ENCODE measurements at places on chromosomes 5 and 9. TPM values are rescaled to one million over a fixed set of nuclear protein-coding genes. Genes with fewer than 3 reads are reported as not detected.

Gene SLC25A2
- total RNA-seq: 0.43 TPM

Gene CDH12
- total RNA-seq: 0.28 TPM

Gene MXD3
- total RNA-seq: 9.8 TPM

Gene PCDHA1
- not detected for total RNA-seq

Gene MARVELD2
- total RNA-seq: 9.2 TPM

Gene RBM18
- 23.7 TPM for total RNA-seq

Gene COL5A1
- total RNA-seq: 30.8 TPM

Gene CARD6
- total RNA-seq: 2.0 TPM

Gene TAS2R1
- not detected for total RNA-seq

Gene IL13
- not detected for total RNA-seq

DNA sequence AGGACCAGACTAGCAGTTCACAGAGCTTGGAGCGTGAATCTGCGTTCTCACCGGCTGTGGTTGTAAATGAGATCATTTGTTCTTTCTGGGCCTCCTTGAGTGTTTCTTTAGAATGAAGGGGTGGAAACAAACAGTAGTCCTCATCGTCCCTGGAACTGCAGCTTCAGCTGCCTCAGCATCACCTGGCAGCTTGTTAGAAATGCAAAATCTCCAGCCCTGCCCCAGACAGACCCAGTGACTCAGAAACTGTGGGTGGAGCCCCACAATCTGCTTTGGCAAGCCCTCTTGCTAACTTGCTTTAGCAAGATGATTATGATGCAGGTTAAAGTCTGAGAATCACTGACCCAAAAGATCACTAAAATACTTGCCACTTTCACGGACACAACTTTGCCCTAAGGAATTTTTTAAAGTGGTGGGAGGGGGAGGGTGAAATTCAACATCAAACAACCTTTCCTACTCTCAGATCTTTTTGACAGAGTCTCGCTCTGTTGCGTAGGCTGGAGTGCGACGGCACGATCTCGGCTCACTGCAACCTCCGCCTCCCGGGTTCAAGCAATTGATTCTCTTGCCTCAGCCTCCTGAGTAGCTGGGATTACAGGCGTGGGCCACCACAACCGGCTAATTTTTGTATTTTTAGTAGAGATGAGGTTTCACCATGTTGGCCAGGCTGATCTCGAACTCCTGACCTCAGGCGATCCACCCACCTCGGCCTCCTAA, 86.0 kb downstream of the BRINP1 start:
- no peak overlapping the region for H3K4me3 ChIP-seq
- no peaks in the 10 kb centered on the region for H3K4me1 ChIP-seq
- H3K36me3 ChIP-seq: no peaks in the 10 kb centered on the region
- no peak overlapping the region for H3K27ac ChIP-seq
- no peak for DNase-seq

GRCh38 chr5:121671624-121672023, 180.1 kb upstream of the FTMT start:
- no peaks in the 10 kb centered on the region for H3K27me3 ChIP-seq
- H3K36me3 ChIP-seq: no peaks in the 10 kb centered on the region
- H3K4me1 ChIP-seq: no peaks in the 10 kb centered on the region
- no peak overlapping the region for H3K4me3 ChIP-seq
- no peak overlapping the region for H3K27ac ChIP-seq
- no peak for DNase-seq

DNA sequence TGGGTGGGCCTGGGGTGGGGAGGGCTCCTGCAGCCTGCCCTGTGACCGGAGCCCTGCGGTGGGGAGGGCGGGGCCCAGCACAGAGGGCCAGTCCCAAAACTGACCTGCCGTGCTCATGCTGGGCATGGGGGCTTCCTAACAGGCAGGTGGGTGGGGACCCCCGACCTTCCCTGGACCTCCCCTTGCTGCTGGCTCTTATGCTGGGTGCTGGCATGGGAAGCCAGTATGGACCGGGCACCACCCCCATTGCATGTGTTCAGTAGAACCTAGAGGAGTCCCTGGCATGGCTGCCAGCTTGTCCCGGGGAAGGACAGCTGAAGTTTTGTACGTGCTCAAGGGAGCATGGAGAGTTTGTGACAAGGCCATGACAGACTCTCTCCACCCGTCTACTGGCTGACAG, 37.1 kb downstream of the WNK2 start:
- DNase-seq: no peak
- no peaks in the 10 kb centered on the region for H3K27me3 ChIP-seq
- H3K27ac ChIP-seq: no peak overlapping the region

GRCh38 chr5:176778921-176779465, 31.4 kb upstream of the UNC5A start:
- DNase-seq: no peak
- no peaks in the 10 kb centered on the region for H3K27me3 ChIP-seq
- H3K27ac ChIP-seq: no peak overlapping the region

DNA sequence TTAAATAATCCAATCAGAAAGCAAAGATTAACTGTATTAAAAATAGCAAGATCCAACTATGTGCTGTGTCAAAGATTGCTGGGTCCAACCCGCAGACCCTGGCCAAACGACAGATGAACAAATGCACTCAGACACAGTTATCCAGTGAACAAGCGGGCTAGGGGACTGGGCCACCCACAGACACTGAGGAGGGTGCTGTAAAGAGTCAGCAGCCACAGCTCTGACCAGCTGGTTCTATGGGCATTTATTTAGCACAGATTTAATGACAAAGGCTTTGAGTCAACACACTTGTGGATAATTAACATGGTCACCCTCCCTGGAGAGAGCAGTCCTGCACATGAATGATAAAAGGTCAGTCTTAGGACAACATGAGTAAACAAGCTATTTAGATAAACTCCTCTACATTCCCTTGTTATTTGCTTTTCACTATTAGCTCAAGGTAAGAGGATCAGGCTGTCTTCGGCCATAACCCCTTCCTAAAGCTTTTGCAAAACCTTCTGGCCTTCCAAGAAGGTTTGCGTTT, 424.9 kb downstream of the HINT1 start:
- H3K4me1 ChIP-seq: no peaks in the 10 kb centered on the region
- no peaks in the 10 kb centered on the region for H3K36me3 ChIP-seq
- H3K4me3 ChIP-seq: no peak overlapping the region
- DNase-seq: no peak
- no peaks in the 10 kb centered on the region for H3K27me3 ChIP-seq
- no peak overlapping the region for H3K27ac ChIP-seq

DNA sequence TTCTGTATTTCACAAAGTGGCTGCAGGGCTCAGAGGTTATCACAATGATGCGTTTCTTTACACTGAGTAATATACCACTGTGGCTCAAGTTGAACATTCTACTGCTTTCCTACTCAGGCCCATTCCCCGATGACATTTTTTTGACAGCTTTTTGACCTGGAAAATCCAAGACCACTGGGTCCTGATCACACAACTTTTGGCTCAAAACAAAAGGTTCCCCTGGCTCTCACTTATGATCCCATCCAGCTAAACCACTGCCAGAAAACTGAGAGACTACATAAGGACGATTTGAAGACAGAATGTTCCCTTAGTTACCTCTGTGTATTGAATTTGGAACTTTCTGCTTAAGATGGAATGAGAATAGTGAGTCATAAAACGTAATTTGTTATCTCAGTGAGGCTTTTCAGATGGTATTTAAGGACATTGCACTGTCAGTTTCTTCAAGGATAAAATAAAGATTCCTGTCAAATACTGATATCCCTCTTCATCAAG, 78.0 kb upstream of the FBXL7 start:
- H3K27me3 ChIP-seq: no peaks in the 10 kb centered on the region
- H3K4me3 ChIP-seq: no peak overlapping the region
- H3K4me1 ChIP-seq: peaks cover 6% of the 10 kb centered on the region
- DNase-seq: no peak
- no peaks in the 10 kb centered on the region for H3K36me3 ChIP-seq

DNA sequence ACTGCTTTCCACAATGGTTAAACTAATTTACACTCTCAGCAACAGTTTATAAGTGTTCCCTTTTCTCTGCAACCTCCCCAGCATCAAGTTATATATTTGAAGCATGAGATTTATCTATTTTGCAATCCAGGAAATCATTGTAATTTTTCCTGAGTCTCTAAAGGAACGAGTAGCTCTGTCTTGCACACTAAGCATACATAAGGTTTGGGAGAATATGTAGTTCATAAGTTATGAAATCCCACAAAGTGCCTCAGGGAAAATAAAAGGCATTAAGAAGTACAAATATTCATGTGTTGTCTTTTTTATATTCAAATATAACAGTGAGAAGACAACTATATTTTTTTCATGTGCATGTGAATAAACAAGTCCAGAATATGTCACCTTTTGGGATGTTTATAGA, 377.1 kb upstream of the RORB start:
- no peaks in the 10 kb centered on the region for H3K36me3 ChIP-seq
- H3K27me3 ChIP-seq: no peaks in the 10 kb centered on the region
- no peaks in the 10 kb centered on the region for H3K4me1 ChIP-seq
- H3K27ac ChIP-seq: no peak overlapping the region
- no peak for DNase-seq
- no peak overlapping the region for H3K4me3 ChIP-seq

DNA sequence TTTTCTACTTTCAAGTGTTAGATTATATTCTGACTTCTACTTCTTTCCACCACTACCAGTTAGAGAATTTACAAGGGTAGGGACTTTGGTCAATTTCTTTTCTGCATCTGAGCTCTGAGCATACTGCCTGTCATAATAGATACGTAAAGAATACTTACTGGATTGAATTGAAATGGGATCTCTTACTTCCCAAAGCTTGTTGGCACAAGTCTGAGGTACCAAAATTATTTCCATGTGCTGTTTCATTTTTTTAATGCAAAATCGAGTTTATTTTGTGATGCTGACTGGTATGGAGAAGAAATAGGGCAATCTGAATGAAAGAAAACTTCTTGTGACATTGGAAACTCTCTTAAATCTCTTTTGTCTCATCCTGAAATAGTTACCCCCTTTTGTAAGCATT, 428.9 kb downstream of the SPATA31D1 start:
- DNase-seq: no peak
- no peaks in the 10 kb centered on the region for H3K4me1 ChIP-seq
- H3K27ac ChIP-seq: no peak overlapping the region
- no peaks in the 10 kb centered on the region for H3K36me3 ChIP-seq
- no peak overlapping the region for H3K4me3 ChIP-seq

- H3K4me1 ChIP-seq: no peaks in the 10 kb centered on the region
- H3K27me3 ChIP-seq: no peaks in the 10 kb centered on the region
- H3K36me3 ChIP-seq: no peaks in the 10 kb centered on the region
- DNase-seq: no peak
Measured at GRCh38 chr5:149211566-149211965, 60.1 kb upstream of the AFAP1L1 start.

GRCh38 chr5:143613329-143613728, 198.6 kb upstream of the HMHB1 start:
- H3K27ac ChIP-seq: no peak overlapping the region
- no peak overlapping the region for H3K4me3 ChIP-seq
- H3K36me3 ChIP-seq: no peaks in the 10 kb centered on the region
- no peak for DNase-seq
- H3K27me3 ChIP-seq: no peaks in the 10 kb centered on the region

DNA sequence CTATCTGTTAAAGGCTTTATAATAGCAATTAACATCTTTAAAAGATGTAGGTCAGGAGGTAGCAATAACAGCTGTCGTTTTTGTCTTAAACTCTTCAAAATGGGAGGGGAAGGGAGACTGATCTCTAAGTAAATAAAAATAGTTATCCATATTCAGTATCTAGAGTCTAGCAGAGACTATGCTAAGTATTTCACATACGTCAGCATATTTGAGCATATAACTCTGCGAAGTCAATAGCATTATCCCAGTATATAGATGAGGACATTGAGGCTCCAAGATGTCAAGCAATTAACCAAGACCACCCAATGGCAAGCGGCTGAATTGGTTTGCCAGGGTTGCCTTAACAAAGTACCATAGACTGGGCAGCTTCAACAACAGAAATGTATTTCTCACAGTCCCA, 316.8 kb downstream of the MLLT3 start:
- no peaks in the 10 kb centered on the region for H3K4me1 ChIP-seq
- no peak for DNase-seq
- no peaks in the 10 kb centered on the region for H3K36me3 ChIP-seq
- no peak overlapping the region for H3K27ac ChIP-seq

DNA sequence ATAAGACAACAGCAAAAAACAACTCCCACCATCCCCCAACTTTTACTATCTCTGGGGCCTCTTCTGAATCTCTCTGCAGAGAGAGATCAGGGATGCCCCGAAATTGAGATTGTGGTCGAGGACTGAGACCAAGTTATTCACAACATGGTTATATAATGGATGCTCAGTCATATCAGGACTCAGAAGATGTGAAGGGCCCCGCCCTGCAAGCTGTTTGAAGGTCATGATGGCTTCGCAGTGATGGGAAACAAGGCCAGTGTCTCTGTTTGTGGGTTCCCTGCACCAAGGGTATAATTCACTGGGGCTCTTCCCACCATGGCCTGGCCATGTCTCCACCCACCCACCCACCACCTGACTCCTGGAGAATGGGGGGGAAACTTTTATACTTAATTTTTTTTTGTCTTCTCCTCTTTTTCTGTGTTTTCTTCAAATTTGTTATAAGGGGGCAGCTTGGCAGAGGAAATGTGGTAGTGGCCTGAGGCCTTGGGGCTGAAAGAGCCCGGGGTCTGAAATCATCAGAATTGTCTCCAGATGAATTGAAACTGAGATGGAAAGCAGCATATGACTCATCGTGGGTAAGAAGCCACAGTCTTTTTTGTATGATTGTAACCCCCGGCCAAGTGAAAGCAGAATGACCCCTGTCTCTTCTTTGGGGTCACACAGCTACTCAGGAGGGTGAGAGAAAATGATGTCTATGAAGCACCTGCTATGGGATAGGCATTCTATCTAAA, 15.0 kb upstream of the TEX48 start:
- no peaks in the 10 kb centered on the region for H3K4me1 ChIP-seq
- DNase-seq: no peak
- no peaks in the 10 kb centered on the region for H3K27me3 ChIP-seq
- no peak overlapping the region for H3K4me3 ChIP-seq

GRCh38 chr5:98816582-98817222, 43.2 kb downstream of the RGMB start:
- H3K36me3 ChIP-seq: no peaks in the 10 kb centered on the region
- no peaks in the 10 kb centered on the region for H3K27me3 ChIP-seq
- DNase-seq: no peak
- no peak overlapping the region for H3K27ac ChIP-seq
- H3K4me3 ChIP-seq: no peak overlapping the region

DNA sequence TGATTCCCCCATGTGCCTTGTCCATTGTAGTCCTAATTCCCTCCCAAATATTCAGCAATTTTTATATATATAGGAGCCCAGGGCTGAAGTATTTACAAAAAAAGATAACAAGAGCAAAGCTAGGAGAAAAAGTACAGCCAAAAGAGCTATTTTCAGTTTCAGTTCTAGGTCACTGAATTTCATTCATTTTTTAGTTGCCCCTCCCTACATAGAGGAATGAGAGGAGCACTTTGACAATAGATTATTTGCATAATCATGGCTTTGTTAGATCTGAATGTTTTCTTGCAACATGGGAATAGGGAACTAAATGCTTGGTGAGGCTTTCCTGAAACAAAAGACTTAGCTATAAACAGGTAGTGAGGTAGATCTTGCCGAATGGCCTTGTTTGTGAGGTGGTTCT, 15.3 kb upstream of the F2RL2 start:
- H3K36me3 ChIP-seq: no peaks in the 10 kb centered on the region
- H3K27ac ChIP-seq: no peak overlapping the region
- DNase-seq: no peak
- no peaks in the 10 kb centered on the region for H3K27me3 ChIP-seq
- H3K4me3 ChIP-seq: no peak overlapping the region

All from ovary (tissue), 10 donors.